Left renal cortex interstitium (tissue), 4 donors: ENCODE measurements at places on chromosomes 1 and 21. TPM values are rescaled to one million over a fixed set of nuclear protein-coding genes. Genes with fewer than 3 reads are reported as not detected.

- DNase-seq = no peak
Observed at GRCh38 chr1:9721606-9722377, 70.3 kb downstream of the PIK3CD start.

GRCh38 chr1:193697115-193697762 is 510.8 kb upstream of the B3GALT2 start:
- no peak for DNase-seq

DNA sequence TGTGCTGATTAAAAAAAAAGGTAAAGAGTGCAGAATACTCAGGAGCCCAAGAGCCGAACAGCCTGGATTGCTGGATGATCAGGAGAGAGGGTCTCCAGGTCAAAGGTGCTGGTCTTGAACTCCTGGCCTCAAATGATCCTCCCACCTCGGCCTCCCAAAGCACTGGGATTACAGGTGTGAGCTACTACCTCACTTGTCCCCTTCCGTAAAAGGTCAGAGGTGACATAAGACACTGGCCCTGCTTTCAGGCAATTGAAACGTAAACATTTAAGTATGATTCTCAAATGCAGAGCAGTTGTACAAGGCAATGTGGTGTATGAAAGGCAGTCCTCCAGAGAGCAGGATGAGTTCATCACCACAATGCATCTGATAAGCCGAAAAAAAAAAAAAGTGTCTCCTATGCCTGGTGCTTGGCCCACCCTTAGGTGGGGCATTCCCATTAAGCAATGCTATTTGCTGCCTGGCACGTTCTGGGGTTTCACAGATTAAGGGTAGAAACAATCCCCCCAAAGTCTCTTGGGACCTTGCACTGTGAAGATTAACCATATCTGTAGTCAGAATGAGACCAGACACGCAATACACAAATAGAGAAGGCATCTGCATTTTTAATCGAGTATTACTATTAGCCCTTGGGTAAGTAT is 47.7 kb downstream of the PARP1 start:
- no peak for DNase-seq

DNA sequence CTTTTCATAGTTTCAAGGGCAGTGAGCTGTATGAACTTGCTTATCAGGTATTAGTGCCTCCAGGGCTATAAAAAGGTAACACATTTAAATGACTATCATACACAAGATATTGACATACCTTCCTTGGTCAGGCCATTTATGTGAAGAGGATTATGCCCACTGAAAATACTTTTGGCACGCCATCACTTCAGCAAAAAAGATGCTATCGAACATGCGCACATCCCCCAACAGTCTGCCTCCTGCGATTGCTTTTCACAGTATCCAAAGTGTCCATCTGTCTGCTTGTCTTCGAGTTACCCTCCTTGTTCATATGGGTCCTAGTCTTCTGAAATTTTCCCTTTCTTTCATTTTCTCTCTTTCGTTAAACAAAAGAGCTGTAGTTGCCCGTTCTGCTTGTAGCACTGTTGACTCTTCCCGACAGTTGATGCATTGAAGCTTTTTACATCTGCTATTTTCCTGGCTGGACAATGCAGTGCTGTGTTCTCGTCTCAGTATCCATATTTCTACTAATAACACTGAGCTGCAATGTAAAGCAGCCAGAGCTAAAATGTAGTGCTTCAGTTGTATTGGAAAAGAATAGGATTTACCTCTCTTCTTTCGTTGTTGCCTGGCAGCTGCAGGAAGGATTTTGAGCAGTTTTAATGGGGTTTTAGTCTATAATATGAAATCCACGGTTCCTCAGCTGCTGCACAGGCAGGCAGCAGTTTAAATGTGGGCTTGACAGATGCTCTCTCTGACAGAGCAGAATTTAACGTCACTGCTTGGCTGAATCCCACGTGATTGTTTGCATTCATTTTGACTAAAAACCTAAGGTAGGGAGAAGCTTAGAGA is at the start of gene B3GALT2:
Gene B3GALT2, minus strand, starts transcription at position 713 of the 831 bp plus-strand sequence. CDS start 5,051 bp downstream, outside the sequence.
- DNase-seq = no peak

DNA sequence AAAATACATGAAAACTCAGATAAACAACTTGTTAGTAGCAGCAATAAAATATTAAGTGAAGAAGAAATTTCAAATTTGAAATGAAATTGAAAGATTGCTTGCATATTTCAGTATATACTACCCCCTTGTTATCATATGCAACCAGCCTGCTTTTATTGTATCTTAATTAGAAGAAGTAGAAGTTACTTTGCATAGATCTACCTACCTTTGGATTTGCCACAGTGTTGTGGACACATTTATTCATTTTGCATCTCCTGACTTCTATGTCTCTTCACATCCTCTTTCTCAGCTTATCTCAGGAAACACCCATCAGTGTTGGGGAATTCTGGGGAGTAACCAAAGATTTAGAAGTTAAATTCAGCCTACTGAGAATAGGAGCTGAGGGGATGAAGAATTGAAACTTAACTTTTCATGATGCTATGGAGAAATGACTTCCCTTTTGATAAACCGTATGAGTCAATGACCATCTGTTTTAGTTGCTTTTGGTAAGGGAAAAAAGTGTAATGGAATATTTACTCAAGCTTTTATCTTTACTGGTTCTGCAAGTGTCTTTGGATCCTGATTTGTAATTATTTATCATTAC is 96.9 kb downstream of the RGL1 start:
- DNase-seq = no peak

The OLFML2B gene
- 7.6 TPM for polyA plus RNA-seq

The LYPD8 gene
- polyA plus RNA-seq = not detected

The GLRX2 gene
- polyA plus RNA-seq = 12.2 TPM

The SPRR2D gene
- not detected for polyA plus RNA-seq

The PROX1 gene
- 6.1 TPM for polyA plus RNA-seq

The PPP1R8 gene
- 52.5 TPM for polyA plus RNA-seq

The VASH2 gene
- polyA plus RNA-seq = 26.7 TPM
